ENCODE measurements at places on chromosomes 2 and 18.

GRCh38 chr2:127621981-127622431 is 23.9 kb upstream of the GPR17 start:
- peak; percentile 16 for DNase-seq

- DNase-seq: no peak
Observed at GRCh38 chr2:174605687-174606086, 8.1 kb upstream of the WIPF1 start.

DNA sequence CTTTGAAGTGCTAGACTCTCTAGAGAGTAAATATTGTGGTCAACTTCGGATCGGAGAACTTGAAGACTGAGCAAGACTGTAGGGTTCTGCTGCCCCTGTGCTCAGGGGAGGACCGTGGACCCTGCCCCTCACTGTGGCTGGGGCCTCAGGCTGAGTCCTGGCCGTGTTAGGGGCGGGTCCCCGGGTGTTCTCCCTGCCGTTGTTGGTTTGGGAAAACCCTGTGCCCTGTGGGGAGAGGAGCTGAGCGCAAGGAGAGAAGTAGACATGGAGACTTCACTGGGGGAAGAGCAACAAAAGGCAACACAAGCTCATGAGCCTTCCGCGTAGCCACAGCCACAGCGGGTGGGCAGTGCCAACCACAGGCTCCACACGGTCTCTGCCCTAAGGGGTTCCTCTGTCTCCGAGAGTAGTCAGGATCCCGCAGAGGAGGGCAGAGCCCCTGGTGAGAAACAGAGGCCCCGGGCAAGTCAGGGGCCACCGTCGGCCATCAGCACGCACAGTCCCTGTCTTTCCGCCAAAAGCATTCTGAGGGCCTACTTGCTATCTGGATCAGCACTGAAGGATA is 53.1 kb downstream of the NTSR2 start:
- DNase-seq: no peak

GRCh38 chr18:7017013-7017412 is 100.6 kb downstream of the LAMA1 start:
- DNase-seq: no peak

- no peak for DNase-seq
Observed at GRCh38 chr2:133884739-133885381, 316.6 kb upstream of the NCKAP5 start.

GRCh38 chr18:77131652-77132368 is 773 bp downstream of the MBP start:
- peak; percentile 80 for DNase-seq

DNA sequence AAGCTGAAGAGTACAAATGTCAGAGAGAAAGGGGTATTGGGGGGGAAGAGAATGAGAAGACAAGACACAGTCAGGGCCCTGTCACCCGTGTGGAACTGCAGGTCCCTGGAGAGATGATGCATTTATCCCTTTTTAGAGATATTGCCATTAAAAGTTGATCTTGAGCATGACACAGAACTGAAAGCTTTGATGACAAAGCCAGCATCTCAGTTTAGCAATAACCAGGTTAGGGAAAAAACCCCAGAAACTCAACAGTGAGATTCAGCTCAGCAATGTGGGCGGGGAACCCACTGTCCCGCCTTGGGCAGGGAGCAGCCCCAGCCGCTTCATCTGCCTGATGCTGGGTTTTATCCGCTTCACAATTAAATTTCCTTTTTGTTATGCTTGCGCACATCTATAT is 181.1 kb downstream of the NEDD4L start:
- DNase-seq: no peak

DNA sequence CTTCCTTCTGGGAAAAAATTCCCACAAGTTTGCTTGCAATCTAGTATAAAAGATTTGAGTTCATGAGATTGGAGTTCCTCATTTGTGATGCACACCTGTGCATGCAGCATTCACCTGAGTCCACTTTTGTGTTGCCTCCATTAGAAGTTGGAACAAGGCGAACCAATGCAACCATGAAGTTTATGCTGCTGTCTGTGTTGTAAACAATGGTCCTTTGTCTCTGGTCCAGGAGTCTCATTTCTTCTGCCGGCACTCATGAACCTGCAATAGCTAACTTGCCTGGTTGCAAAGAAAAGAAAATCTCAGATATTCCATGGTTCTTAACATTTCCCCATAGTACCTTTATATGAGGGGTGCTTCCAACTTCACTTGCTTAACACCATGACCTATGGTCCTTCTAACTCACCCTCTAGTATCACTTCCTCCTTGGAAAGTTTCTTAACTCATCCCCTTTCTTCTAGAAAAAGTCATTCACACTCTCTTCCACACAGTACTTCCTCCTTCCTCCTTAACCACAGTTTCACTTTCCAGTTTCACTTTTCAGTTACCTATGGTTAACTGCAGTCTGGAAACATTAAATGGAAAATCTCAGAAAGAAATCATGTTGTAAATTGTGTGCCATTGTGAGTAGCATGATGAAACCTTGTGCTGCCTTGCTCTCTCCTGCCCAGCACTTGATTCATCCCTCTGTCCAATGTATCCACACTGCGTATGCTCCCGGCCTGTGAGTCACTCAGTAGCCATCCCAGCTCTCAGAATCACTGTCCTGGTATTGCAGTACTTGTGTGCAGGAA is 128.8 kb upstream of the TRIB2 start:
- no peak for DNase-seq

- DNase-seq: no peak
Observed at GRCh38 chr2:139813340-139813739, 1033.2 kb upstream of the NXPH2 start.

GRCh38 chr2:224984637-224985036 is 57.6 kb downstream of the DOCK10 start:
- DNase-seq: no peak

- no peak for DNase-seq
Observed at GRCh38 chr2:109180786-109181185, 51.8 kb downstream of the SH3RF3 start.

GRCh38 chr2:221635949-221636348 is 63.8 kb upstream of the EPHA4 start:
- DNase-seq: no peak

GRCh38 chr18:47108998-47109405 is 41.3 kb downstream of the HDHD2 start:
- no peak for DNase-seq

GRCh38 chr2:48138898-48139297 is 232.6 kb upstream of the FBXO11 start:
- DNase-seq: no peak

DNA sequence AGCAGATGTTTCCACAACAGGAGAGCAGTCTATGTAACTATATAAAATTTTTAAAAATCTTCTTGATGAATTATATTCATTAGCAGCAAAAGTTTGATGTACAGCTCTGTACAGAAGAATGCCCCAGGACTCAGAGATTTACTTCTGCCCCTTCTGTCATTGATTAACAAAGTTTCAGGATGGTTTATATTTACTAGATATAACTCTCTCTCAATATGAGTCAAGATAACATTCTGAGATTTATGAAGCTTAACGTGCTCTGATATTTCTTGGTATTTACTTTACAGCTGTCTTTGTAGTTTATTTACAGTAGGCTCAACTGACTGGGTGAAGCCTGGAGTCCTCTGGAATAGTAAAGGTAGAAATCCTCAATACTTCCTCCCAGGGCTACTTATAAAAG is 93.6 kb upstream of the HNMT start:
- DNase-seq: no peak

DNA sequence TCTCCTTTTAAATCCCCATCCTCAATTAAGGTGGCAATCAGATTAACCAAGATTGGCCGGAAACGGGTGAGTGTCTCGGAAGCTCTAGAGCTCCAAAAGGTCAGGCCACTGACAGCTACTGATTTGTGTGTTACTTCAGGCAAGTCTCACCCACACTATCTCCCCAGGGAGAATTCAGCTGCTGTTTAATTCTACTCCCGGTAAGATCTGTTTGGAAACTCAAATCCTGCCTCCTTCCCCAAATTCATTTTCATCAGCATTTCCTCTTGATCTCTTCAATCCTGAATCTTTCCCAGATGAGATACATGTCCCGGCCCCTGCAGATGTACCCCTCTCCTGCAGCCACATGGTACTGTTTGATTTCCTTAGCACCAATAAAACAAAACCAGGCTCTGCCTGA is 34.9 kb downstream of the EFR3B start:
- DNase-seq: no peak

GRCh38 chr2:28340312-28341202 is 52.1 kb upstream of the FOSL2 start:
- no peak for DNase-seq

DNA sequence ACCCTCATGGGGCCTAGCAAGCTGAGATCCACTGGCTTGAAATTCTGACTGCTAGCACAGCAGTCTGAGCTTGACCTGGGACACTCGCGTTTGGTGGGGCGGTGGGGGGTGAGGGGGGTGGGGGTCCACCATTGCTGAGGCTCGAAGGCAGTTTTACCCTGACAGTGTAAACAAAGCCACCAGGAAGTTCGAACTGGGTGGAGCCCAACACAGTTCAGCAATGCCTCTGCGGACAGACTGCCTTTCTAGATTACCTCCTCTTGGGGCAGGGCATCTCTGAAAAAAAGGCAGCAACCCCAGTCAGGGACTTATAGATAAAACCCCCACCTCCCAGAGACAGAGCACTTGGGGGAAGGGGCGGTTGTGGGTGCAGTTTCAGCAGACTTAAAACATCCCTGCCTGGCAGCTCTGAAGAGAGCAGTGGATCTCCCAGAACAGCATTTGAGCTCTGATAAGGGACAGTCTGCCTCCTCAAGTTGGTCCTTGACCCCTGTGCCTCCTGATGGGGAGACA is 149.7 kb upstream of the TANK start:
- DNase-seq: no peak

DNA sequence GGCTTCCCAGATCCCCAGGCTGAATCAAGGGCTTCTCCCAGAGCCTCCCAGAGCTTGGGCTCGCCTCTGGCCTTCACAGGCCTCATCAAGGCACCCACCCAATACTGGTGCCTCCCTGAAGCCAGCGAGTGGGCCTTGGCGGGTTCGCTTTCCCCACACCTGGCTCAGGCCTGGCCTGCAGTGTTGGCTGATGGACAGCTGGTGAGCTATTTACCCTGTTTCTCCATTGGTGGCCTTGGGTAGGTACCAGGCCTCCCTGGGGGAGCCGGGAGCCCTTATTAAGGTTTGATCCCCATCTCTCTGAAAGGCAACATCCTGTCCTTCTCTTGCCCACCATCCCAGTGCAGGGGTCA is 18.2 kb upstream of the DUSP2 start:
- no peak for DNase-seq

- DNase-seq: no peak
Observed at GRCh38 chr2:42796427-42797248, 4.3 kb upstream of the HAAO start.

- no peak for DNase-seq
Observed at GRCh38 chr2:31531101-31531500, 49.6 kb downstream of the SRD5A2 start.

DNA sequence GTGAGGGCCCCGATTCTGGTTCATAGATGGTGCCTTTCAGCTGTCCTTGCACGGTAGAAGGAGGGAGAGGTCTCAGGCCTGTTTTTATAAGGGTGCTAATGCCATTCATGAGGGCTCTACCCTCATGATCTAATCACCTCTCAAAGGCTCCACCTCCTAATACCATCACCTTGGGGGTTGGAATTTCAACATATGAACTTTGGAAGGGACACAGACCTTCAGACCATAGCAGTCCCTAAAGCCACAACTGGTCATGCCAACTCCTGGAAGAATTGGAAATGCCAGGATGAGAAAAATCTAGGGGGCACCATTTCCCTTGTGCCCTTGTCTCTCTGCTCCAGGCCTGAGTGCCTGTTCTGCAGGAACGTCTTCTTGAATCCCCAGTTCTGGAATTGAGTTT is 124.8 kb upstream of the DAPL1 start:
- no peak for DNase-seq

DNA sequence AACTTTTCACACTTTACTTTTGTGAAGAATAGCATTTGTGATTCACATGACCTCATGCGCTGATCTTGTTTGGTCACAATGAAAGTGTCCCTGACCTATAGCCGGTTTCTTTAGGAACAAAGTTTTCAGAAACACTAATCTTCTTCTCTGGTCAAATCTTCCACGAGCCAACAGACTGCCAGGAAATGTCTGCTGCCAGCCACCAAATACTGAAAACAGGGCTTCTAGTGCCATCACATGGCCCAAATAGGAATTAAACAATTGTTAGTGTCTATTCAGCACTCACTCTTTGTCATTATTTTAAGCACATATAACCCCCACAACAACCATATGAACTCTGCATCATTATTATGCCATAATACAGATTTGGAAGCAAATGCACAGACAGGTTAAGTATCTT is 286.5 kb upstream of the SYT4 start:
- DNase-seq: no peak

DNA sequence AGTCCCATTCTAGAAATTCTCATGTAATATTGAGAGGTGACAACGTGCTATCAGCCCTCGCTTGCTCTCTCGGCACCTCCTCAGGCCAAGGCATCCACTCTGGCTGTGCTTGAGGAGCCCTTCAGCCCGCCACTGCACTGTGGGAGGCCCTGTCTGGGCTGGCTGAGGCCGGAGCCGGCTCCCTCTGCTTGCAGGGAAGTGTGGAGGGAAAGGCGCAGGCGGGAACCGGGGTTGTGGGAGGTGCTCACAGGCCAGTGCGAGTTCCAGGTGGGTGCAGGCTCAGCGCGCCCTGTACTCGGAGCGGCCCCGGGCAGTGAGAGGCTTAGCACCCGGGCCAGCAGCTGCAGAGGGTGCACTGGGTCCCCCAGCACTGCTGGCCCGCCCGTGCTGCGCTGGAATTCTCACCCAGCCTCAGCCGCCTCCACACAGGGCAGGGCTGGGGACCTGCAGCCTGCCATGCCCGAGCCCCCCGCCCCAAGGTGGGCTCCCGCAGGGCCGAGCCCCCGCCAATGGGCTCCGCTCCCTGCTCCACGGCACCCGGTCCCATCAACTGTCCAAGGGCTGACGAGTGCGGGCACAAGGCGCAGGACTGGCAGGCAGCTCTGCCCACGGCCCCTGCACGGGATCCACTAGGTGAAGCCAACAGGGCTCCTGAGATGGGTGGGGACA is 1680.6 kb upstream of the LRRTM1 start:
- no peak for DNase-seq

GRCh38 chr2:202007983-202008354 is 25.7 kb upstream of the FZD7 start:
- no peak for DNase-seq

- DNase-seq: no peak
Observed at GRCh38 chr18:32443706-32444215, 26.9 kb downstream of the GAREM1 start.

GRCh38 chr18:78542204-78542603 is 437.4 kb upstream of the SALL3 start:
- DNase-seq: peak; percentile 92

DNA sequence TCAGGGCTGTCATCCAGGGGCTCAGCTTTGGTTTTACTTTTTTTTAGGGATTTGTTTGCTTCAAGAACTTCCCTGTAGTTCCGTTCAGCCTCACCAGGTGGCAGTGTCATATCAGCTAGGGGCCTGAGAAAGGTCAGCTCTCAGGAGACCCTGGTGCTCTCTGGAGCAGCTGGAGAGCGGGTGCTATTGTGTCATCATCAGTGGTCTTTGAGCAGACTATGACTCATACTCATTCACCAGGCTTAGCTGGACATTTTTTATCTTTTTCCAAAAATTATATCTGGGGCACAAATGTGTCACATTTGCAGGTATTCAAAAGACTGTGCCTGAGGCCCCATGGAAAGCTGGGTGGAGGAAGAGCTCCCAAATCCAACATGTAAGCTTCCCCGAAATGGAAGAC is 24.4 kb downstream of the ZNF892 start:
- DNase-seq: peak; percentile 65

All from lower lobe of right lung (tissue), 2 donors.